ENCODE measurements at places on chromosomes 7 and 10.

DNA sequence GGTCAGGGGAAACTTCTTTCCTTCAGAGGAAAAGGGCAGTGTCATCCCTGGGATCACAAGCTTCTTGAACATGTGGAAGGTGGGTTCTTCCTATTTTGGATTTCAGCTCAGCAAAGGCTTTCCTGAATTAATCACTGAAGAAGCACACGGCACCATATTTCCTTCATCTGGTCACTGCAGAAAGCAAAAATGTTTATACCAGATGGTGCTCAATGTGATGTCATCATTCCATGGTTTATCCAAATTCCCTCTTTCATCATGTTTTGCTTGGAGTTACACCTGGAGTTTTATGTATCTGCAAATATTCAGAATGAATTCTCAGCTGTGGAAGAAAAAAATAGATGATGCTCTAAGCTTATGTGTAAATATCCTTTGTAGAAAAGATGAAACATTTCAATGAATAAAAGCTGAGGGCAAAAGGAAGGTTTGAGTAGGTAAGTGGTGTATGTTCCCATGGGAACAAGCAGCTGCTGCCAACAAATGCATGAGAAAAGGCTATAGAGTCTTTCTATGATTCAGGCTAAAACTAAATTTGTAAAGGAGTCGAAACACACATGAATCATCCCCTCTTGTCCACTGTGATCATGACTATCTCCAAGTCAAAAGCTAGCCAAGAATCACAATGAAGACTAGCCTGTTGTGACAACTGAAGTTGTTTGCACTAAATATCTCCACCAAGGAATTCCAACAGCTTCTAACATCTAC lies 26.9 kb upstream of the BPGM start:
- no peak for DNase-seq

DNA sequence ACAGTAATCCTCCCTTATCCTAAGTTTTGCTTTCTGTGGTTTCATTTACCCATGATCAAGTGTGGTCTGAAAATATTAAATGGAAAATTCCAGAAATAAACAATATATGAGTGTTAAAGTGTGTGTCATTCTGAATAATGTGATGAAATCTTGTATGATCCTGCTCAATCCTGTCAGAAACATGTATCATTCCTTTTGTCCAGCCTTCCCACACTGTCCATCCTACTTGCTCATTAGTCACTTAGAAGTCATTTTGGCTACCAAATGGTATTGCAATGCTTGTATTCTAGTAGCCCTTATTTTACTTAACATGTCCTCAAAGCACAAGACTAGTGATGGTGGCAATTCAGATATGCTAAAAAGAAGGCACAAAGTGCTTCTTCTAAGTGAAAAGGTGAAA lies 1211.2 kb upstream of the SORCS1 start:
- no peak for DNase-seq

DNA sequence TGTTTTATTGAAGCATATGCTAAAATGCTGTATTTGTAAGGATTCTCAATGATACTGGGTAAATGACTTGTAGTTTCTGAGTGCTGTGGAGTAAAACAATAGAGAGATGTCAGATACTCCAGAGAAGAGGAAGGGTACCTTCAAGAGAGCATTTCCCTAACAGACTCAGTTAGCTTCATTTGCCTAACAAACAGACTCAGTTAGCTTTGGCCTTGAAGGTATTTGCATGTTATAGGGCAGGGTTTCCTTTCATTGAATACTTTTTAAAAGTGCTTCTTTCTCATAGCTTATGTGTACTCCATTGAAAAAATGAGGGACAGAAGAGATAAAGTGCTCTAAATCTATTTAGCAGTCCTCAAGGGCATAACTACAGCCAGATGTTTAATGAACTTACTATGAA lies 101.8 kb downstream of the CHN2 start:
- DNase-seq = no peak

DNA sequence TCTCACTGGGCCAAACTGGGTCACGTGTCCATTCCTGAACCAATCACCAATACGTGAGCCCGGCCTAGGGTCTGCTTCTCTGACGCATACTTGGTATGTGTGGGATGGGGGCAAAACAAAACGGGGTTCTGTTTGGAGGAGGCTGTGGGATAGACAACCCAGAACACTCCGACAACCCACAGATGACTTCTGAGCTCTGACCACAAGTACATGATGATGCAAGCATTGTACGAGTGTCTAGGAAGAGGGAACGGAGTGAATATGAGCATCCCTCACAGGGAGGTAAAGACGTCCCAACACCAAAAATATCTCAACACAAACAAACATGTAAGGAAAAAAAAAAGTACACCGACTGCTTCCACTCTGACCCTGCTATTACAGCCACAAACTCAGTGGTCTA lies 5.6 kb downstream of the DAGLB start:
- DNase-seq = no peak

DNA sequence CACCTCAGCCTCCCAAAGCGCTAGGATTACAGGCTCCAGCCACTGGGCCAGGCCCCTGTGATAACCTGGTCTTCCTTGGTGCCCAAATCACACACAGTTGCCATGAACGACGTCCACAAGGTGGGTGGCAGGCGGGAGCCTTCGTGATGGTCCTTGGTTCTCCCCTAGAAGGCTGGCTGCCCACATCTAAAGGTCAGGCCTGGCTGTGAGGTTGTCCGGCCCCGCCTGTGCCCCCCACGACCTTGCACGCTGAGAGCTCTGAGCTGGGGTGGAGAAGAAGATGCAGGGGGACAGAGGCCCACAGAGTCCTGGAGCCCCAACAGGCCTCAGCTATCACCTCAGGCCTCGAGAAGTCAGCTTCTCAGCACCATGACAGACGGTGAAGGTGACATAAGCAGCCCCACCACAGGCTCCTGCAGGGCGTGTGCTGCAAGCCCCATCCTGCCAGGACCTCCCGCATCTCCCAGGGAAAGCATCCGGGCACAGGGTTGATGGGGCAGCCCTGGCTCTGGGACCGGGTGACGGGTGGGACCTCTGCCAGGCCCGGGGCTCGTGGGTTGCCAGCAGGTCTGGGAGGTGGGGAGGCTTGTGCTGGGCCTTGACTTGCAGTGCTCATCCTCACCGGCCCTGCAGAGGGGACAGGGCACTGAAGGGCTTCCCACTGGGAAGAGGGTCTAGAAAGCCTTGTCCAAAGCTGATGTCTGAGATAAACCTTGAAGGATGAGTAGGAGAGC lies 217.4 kb downstream of the WDR37 start:
- DNase-seq = no peak

- no peak for DNase-seq
Measured at GRCh38 chr10:61298194-61298593, 155.0 kb downstream of the TMEM26 start.

GRCh38 chr7:150945853-150946420 lies 32.2 kb downstream of the KCNH2 start:
- DNase-seq = peak; percentile 65

DNA sequence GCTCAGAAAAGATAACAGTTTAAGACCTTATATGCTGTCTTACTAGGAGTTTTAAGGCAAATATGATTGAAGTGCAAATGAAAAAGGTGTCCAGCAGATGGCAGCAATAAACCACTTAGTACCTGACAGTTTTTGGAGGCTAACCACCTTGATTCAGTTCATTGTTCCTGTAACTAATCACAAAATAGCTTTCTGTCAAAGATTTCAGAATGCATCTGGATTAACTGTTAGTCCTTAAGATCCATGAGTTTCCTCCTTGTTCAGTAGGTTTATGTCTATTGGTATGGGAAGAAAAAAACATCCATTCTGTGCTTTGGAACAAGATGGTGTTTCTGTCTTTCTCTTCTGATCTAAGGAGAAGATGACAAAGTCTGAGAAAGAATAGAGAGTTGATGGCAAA lies 46.6 kb downstream of the CCSER2 start:
- DNase-seq = no peak

DNA sequence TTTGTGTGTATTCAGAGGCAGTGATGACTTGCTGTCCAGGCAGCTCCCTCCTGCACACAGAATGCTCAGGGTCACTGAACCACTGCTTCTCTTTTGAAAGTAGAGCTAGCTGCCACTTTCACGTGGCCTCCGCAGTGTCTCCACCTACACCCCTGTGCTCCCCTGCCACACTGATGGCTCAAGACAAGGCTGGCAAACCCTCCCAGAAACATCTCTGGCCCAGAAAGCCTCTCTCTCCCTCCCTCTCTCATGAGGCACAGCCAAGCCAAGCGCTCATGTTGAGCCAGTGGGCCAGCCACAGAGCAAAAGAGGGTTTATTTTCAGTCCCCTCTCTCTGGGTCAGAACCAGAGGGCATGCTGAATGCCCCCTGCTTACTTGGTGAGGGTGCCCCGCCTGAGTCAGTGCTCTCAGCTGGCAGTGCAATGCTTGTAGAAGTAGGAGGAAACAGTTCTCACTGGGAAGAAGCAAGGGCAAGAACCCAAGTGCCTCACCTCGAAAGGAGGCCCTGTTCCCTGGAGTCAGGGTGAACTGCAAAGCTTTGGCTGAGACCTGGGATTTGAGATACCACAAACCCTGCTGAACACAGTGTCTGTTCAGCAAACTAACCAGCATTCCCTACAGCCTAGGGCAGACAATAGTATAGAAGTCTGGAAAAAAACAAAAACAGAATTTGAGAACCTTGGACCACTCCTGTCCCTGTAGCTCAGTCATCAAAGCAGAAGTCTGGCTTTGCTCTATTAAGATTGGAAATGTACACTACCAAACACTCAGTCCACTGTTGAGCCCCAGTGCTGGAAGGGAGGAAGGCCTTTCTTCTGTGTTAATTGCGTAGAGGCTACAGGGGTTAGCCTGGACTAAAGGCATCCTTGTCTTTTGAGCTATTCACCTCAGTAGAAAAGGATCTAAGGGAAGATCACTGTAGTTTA lies 15.8 kb downstream of the SCD start:
- no peak for DNase-seq

- DNase-seq = peak; percentile 62
Measured at GRCh38 chr7:101590663-101591435, 38.2 kb downstream of the MYL10 start.

DNA sequence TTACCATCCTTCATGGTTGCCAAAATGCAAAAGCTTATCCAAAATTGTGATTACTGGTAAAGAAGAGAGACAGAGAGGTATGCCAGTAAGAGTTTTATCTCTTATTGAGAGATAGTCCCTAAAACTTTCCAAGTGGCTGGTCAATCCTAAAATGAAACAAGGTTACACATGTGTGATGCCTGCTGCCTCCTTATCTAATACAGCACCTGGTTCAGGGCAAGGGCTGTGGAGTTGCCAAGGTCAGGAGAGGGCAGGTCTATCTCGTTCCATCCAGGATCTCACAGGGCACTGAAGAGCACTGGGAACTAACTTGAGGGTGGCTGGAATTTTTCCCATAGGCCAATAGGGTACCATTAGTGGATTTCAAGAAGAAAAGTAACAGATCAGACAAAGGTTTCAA lies 18.3 kb downstream of the VOPP1 start:
- DNase-seq = no peak

DNA sequence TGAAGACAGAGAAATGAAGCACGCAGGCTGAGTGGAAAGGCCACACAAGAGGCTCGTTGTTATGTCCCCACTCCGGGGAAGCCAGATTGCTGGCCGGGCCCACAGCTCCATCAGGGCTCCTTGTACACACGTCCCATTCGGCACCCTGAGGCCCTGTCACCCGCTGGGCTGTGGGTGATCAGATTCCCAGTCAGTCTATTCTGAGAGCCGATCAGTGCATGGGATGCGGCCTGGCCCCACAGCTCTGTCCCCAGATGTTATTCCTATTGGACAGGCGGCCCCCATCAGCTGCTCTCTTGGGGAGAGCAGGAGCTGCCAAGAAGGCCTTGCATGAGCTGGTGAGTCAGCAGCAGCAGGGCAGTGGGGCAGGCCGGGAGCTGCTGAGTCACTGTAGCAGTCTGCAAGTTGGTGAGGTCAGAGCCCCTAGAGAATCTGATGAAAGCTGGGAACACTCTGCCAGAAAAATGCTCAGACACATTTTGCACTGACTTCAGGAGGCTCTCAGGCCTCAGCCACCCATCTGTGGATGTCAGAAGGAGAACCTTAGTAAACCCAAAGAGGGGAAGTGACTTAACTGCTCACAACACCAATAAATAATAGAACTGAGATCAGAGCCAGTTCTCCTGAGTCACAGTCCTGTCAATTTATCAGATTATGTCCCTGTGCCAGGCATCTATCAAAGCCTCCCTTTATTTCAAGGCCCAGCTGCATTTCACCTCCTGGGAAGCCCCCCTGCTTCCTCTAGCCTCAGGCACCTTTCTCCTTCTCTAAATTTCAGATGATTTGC lies 9.4 kb upstream of the PSAP start:
- DNase-seq = peak; percentile 96

DNA sequence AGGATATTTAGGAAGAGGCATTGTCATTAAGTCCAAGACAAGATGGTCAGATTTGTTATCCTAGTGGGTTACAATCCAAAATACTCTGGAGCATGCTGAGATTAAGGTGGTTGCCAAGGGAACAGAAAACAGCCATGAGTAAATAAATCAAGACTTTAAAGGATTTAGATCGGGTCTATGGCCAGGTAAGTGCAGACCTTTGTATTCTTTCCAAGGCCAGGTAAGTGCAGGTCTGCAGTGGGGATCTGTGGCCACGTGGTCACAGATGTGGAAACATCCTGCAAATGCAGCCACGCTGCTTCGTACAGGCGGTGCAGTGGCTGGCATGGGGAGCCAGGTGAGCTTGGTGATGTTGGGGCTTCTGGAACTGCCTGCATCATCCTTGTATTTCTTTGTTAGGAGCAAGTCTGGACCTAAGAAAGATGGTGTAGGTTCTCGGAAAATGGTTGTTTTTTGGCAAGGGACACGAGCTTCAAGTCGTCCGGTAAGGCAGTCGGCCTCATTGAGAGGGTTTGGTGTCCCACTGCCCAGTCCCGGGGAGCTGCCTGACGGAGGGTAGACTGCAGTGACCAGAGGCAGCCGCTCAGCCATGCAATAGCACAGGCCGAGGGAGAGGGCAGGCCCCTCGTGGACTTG lies 21.8 kb downstream of the ZNF775 start:
- peak; percentile 65 for DNase-seq

- DNase-seq = no peak
Measured at GRCh38 chr7:136049117-136049516, 72.0 kb upstream of the MTPN start.

GRCh38 chr10:34449836-34450235 lies 365.3 kb downstream of the PARD3 start:
- DNase-seq = no peak

- no peak for DNase-seq
Measured at GRCh38 chr7:17144322-17144721, 154.1 kb upstream of the AHR start.

- no peak for DNase-seq
Measured at GRCh38 chr10:92323079-92323478, 32.1 kb downstream of the MARCHF5 start.

DNA sequence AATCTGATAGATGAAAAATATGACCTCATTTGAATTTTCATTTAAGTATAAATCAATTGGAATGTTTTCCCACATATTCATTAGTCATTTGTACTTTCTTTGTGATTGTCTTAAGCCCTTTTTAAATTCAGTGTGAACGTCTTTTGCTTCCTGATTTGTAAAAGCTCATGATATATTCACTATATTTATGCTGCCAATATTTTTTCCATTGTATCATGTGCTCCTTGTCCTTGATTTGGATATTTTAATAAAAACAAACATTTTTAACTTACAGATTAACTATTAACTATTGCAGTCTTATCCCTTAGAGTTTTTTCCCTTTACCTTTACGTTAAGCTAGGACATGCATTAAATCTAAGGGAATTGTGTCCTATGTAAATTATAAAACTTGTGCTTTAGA lies 157.7 kb downstream of the ADAM12 start:
- no peak for DNase-seq
